ENCODE measurements at places on chromosomes 5 and 9. TPM values are rescaled to one million over a fixed set of nuclear protein-coding genes. Genes with fewer than 3 reads are reported as not detected.

NSD1 gene
- 70.5 TPM for total RNA-seq

OR1Q1 gene
- total RNA-seq = not detected

NUP188 gene
- total RNA-seq = 106 TPM

FAM151B gene
- 3.9 TPM for total RNA-seq

ADAMTS13 gene
- 1.3 TPM for total RNA-seq

WDR5 gene
- 20.7 TPM for total RNA-seq

FBN2 gene
- 0.68 TPM for total RNA-seq

JAKMIP2 gene
- 0.49 TPM for total RNA-seq

DNA sequence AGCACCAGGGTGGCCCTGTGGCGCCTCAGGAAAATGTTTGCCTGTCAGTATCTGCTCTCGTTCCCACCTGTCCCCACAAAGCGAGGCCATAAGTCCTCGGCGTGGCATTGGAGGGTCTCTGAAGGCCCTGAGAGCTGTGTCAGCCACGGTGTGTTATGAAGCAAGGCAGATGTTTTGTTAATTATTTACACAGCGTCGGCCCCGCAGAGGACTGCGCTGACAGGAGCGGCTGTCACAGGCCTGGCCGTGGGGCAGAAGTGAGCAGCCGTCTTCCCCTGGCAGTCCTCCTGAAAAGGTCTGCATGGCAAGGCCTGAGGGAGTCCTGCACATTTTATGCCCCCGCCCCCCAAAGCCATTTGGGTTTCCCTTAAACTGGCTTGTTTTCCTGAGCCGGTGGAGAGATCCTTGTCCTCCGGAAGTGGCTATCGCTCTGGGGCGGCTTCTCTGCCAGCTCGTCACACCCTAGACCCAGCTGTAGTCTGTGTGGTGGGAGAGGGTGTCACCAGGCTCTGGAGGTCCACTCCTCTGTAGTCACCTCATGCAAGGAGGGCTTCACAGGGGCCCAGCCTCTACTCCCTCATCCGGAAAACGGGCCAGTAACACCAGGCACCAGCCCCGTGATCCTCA lies 6.2 kb downstream of the NEK6 start:
- DNase-seq = no peak

- DNase-seq = no peak
Observed at GRCh38 chr5:82351754-82352145, 73.6 kb upstream of the RPS23 start.

DNA sequence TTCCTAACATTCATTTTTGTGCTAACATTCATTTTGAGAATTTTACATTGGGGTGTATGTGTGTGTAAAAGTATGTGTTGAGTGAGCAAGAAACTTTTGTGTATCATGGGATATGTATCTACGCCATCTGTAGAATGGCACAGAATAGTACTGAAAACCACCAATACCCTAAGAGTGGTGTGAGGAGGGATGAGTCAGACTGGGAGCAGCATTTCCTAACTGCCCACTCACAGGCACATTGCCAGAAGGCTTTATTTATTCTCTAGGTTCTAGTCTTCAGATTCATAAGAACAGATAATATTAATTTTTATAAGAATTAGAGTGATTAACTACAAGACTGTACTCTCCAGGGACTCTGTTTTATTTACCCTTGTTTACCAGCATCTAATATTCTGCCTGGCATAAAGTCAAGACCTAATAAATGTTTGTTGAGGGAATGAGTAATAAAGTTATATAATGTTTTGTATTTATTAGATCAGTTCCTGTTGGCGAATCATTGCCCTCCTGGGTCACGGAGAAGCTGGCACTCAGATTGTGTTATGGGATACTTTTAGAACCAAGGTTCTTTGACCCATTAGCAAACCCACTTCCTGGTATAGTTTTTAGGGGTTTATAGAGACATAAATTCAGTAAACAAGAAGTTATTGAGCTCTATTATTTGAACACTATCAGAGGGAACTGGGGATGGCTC lies 159.1 kb upstream of the PPP2R2B start:
- DNase-seq = no peak

GRCh38 chr9:5188060-5188984 lies 2.9 kb upstream of the INSL6 start:
- DNase-seq = no peak

DNA sequence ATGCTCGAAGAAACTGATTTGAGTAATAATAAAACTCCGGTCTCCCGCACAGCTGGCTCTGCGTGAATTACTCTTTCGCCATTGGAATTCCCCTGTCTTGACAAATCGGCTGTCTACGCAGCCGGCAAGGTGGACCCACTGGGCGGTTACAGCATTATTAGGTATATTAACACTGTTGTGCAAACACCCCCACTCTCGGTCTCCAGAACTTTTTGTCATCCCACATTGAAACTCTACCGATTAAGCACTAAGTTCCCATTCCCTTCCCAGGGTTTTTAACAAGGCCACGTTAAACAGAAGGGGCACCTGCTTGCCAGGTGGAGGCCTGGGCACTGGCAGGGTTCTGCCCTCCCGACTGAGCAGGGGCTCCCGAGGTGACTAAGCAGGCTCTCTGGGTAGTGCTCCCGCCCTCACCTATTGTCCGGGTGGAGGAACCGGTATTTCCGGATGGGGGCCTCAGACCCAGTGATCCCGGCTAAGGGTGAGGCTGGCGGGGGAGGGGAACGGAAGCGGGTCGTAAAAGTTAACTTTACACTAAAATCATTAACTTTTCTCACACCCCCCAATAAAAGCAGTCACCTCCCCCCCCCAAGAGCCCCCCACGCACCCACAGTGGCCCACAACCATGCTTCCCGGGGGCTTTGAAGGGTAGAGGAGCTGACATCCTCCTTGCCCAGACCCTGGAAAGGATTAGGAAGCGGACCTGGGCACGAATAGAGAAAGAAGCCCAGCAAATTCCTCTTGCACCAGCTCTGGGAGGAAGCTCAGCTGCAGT lies 53.5 kb upstream of the TJP2 start:
- no peak for DNase-seq

GRCh38 chr5:160923411-160923810 lies 71.4 kb upstream of the ATP10B start:
- DNase-seq = no peak

GRCh38 chr9:279674-280073 lies 65.0 kb downstream of the DOCK8 start:
- DNase-seq = no peak

- no peak for DNase-seq
Observed at GRCh38 chr5:41843456-41844370, 26.5 kb downstream of the OXCT1 start.

DNA sequence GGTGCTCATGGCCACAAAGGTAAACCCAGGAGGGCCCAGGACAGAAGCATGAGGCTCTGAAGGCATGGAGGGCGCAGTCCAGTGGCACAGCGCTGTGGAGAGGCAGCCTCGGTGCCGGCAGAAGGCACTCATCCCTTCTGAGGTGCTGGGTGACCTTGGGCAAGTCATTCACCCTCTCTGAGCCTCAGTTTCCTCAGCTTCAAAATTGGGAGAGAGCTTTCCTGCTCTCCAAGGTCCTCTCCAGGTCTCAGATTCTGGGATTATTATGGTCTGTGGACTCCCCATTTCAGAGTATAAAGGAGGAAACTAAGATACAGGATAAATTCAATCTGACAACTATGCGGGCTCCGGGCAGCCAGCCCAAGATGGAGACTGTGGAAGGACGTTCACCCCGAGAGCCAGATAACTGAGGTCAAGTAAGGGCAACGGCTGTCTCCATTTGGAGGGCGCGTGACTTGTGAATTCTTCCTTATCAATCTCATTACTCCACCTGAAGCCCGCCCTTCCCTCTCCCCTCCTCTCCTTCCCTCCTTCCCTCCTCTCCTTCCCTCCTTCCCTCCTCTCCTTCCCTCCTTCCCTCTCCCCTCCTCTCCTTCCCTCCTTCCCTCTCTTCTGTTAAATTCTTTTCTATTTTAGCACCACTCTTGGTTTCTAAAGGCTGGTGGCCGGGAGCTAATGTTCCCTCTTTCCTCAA lies 58.1 kb downstream of the LRSAM1 start:
- no peak for DNase-seq

GRCh38 chr5:160478163-160478562 lies 56.5 kb downstream of the PTTG1 start:
- DNase-seq = no peak

DNA sequence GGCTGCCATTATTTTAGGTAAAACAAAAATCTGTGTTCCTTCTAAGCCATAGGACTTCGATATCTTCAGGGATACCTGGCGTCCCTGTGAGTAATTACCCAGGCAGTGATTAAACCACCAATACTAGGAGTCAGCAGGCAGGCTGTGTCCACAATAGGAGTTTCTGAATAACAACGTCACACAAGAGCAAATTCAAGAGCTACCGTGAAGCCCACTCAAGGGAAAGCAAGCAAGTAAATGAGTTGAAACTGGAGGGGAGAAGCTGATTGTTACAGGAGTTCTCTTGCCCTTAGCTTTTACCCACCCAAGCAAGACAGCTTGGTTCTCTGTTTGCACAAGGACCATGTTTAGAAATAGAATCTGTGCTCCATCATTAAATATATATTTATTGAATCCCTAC lies 50.8 kb downstream of the SEMA5A start:
- DNase-seq = no peak

Measured in thoracic aorta (tissue), 2 donors.